ENCODE measurements at places on chromosomes 4 and X.

GRCh38 chr4:89616382-89616781 lies 220.6 kb downstream of the SNCA start:
- DNase-seq: no peak

DNA sequence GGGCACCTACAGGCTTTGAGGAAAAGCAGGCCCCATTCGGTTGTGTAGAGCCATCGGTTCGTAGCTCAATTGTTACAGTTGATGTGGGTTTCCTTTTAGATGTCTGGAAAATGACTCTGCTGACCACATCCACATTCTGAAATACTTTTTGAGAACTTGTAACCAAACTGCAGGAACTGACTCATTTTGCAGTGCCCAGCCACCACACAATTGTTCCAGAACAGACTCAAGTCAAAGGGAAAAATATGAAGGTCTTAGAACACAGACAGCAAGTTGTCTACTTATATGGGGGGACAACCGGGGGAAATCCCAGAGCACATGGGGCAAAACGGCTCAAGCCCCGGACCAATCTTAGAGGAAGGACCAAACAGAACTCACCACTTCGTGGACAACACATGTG lies 557.6 kb upstream of the DIPK2B start:
- peak; percentile 34 for DNase-seq

GRCh38 chrX:70454441-70455365 lies 10.1 kb downstream of the DLG3 start:
- DNase-seq: no peak

- DNase-seq: peak; percentile 60
Observed at GRCh38 chr4:82372517-82373485, 990 bp downstream of the HNRNPD start.

DNA sequence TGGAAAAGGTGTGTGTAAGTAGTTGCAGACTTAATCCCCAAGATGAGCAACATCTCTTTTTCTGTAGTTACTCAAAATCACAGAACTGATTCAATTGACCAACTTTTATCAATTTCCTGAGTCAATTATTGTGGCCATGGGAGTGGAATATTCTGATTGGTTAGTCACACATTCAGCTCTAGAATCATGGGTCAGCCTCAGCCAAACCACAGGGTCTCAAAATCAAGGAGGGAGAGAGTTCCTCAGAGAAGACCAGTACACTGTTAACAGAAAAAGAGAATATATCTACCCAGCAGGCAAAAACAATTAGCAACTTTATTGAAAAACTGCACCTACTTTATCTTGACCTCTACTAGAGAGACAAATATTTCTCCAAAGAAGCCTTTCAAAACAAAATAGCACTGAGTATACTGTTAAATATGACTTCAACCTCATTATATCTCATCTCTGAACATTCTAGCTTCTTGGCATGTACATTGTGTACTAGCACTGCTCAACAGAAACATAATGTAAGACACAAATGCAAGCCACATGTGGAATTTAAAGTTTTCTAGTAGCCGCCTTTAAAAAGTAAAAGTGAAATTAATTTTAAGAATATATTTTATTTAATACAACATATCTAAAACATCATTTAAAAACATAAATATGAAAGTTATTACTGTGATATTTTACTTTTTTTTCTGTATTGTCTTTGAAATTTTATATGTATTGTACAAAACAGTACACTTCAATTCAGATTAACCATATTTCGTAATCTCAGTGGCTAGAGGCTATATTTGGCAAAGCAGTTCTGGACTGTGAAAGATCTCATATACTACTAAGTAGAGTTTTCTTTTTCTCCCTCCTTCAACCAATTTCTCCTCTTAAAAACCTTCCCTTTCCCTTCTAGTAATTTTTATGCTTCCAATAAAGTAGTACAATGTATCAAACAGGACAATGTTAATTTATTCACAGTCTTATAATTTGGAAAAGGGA lies 11.8 kb upstream of the LCORL start:
- DNase-seq: no peak

DNA sequence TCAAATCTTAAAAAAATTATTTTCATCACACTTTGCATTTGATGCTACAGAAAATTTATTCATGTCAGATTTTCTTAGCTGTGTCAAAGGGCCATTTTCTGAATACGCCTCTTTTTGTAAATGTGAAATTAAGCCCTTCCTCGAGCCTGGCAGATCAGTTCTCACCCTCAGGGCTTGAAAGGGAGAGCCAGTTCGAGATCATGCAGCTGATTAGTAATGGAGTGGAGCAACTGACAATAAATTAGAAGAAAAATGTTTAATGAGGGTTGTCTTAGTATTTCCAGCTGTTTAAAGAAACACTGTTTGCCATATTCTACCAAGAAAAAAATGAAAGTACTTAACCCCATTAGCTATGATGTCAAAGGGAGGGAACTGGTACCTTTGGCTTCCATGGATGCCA lies 28.7 kb downstream of the CC2D2A start:
- no peak for DNase-seq

GRCh38 chr4:107546638-107547037 lies 173.4 kb downstream of the PAPSS1 start:
- DNase-seq: no peak

DNA sequence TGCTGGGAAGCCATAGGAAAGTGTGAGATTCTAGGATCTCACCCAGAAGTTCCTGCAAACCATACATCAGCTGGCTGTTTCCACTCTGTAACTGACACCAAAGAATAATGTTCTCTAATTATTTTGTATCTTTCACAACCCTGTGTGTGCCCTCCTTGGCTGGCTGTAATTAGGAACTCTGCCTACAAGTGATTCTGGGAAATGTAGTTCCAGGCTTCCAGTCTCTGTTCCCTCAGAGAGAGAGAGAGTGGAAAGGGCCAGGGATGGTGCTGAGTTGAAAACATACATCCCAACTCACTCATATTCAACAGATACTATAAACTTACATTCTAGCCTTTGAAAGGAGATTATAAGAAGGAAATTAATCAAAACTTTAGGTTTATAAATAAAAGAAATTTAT lies 57.5 kb upstream of the C1QTNF7 start:
- DNase-seq: no peak

- no peak for DNase-seq
Observed at GRCh38 chrX:133290076-133290475, 71.9 kb upstream of the TFDP3 start.

DNA sequence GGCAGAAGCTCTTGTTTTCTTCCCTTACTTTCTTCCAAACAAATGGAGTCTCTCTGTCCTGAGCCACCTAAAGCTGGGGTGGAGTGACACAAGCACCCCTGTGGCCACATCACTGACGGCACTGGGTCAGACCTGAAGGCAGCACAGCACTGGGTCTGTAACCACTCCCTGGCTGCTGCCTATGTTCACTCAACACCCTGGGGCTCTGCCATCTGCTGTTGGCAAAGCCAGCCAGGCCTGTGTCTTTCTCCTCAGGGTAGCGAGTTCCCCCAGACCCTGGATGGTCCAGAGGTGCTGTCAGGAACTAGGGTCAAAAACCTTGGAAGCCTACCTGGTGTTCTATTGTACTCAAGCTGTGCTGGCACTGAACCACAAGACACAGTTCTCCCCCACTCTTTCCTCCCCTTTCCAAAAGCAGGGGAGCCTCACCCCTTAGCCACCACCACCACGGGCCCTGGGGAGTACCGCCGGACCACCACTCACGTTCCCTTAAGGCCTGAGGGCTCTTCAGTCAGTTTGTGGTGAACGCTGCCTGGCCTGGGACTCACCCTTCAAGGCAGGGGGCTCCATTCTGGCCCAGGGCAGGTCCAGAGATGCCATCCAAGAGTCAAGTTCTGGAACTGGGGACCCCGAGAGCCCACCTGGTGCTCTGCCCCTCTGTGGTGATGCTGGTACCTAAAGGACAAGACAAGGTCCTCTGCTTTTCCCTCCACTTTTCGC lies 31.5 kb downstream of the TMEM271 start:
- DNase-seq: no peak

DNA sequence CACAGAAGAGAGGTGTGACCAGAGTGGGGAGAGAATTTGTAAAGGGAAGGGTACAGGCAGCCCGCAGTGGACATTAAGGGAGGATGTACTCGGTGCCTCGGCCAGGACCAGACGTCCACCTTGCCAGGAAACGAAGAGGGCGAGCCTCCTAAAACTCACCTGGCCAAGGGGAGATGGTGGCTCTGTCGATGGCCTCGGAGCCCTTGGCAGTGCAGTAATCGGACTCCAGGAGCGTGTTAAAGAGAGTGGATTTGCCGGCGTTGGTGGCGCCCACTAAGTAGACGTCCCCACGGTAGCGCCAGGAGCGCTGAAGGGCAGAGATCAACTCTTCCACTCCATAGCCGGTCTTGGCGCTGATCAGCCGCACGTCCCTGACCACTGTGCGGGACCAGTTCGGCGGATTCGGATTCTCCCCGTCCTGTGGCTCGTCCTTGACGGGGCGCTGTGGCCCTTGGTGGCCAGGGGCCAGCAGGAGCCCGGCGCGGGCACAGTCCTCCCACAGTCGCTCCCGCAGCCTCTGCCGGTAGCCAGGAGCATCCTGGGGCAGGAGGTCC lies 1.0 kb downstream of the NOA1 start:
- no peak for DNase-seq

GRCh38 chrX:43108828-43109227 lies 330.9 kb upstream of the PPP1R2C start:
- no peak for DNase-seq
